ENCODE measurements at places on chromosomes 1 and 21.

DNA sequence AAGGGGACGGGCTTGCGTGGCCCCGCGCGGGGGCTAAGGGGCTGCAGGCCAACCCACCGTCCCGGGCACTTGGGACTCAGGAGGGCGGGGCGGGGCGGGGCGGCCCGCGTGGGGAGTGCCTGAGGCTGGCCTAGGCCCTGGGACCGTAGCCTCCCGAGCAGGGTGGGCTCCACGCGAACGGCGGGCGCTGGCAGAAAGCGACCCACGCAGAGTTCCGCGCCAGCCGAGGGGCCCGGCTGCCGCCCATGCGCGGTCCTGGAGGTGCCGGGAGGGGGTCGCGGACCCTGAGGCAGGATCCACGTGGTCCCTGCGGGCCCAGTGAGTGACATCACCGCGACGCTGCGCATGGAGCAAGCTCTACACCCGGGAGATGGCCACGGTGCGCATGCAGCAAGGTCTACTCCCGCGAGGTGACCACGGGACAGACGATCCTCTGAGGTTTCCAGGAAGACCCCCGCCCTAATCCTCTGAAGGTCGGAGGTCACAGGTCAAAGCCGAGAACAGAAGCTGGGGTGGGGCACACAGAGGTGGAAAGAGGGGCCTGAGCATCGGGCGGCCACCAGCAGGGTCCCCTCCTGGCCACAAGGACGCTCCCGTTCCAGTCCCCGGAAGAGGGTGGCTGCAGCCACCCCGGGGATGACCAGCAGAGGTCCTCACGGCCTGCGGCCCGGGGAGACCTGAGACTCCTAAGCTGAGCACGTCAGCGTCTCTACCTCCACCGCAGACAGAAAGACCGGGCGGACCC, 13.5 kb upstream of the SLC19A1 start:
- peak; percentile 50 for DNase-seq

DNA sequence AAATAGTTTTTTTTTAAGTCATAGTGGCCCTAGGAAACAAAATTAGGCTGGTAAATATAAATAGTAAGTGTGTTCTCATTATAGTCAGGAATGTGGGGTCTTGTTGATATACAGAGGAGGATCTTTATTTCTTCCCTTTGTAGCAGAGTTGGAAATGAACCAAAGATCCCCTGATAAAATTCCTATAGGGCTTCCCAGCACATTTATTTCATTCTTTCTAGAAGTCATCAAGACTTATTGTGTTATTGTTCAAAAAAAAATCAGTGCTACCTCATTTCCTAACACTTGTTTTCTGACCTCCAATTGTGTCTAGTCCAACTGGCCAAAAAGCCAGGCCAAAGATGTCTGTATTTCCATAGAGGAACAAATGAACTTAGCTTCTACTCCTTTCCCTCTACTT, 7.6 kb upstream of the PLEKHO1 start:
- no peak for DNase-seq

- no peak for DNase-seq
These were observed 752.1 kb downstream of the NCAM2 start for GRCh38 chr21:21750124-21750825.

DNA sequence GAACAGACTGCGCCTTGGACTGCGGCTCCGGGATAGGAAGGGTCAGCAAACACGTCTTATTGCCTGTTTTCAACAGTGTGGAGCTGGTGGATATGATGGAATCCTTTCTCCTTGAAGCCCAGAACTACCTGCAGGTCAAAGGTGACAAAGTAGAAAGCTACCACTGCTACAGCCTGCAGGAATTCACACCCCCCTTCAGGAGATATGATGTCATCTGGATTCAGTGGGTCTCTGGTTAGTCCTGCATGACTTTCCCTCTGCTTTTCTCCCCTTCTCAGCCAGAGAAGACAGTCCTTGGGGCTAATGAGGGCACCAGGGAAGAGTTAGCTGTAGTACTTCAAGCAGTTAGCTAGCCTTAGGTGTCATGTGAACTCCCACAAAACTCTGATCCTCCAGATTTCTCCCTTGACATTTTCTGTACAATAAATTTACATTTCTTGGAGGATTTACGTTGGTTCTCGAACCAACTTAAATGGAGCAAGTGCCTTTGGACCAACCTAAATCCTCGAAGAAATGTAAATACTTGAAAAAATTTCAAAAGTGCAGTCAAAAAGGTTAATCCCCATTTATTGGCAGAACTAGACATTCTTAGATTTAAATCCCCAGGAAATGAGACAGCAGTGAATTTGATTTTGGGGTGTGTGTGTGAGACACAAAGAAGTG, 20.9 kb downstream of the NTMT2 start:
- no peak for DNase-seq

DNA sequence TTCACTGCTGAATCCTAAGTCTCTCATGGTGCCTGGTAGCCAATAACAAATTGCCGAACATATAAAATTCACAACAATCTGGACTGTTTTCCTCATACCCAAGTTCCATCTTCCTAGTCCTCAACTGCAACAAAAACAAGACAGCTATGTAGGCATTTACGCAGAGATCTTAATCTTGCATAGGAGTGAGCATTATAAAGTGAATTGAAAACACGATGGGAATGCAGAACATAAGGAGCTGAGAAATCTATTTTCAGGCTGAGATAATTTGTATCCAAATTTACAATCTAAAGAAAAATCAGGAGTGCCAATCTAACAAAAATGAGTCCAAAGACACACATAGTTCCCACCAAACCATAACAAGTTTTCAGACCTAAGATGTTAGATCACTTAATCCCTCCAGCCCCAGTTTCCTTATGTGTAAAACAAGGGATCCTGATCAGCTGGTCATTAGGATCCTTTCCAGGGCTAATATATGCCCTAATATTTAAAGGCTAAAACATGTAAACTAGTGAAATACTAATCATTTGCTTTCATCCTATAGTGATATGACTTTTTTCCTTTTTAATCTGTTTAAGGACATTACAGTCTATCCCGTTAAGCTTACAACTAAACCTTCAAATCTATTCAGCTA, 1.9 kb downstream of the SLC16A1 start:
- peak; percentile 52 for DNase-seq

DNA sequence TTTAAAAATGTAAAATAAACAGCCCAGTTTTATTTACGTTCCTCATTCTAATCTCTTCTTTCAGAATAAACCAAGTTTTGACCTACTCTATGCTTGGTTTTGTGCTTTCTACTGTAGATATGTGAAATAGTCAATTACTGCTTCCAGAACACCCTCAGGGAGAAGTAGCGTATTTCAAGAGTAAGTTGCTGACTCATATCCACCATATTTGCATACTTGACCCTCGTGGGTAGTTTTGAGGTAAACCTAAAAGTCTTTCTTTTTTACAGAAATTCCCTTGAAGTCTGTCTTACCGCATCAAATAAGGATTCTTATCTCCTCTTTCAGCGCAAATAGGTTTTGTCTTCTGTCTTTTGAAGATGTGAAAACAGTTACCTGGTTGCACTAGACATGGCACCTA, 1.4 kb upstream of the OR2L3 start:
- DNase-seq: no peak

- peak; percentile 78 for DNase-seq
These were observed 10.7 kb upstream of the COL16A1 start for GRCh38 chr1:31714442-31715086.

DNA sequence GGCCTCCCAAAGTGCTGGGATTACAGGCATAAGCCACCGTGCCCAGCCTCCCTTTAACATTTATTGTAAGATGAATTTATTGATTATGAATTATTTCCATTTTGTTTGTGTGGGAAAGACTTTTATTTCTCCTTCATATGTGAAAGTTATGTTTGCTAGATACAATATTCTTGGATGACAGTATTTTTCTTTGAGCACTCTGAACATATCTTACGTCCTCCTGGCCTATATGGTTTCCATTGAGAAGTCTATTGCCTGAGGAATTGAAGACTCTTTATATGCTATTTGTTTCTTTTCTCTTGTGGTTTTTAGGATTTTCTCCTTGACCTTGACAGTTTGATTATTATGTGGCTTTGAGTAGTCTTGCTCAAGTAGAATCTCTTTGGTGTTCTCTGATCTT, 26.8 kb upstream of the HLX start:
- DNase-seq: no peak

DNA sequence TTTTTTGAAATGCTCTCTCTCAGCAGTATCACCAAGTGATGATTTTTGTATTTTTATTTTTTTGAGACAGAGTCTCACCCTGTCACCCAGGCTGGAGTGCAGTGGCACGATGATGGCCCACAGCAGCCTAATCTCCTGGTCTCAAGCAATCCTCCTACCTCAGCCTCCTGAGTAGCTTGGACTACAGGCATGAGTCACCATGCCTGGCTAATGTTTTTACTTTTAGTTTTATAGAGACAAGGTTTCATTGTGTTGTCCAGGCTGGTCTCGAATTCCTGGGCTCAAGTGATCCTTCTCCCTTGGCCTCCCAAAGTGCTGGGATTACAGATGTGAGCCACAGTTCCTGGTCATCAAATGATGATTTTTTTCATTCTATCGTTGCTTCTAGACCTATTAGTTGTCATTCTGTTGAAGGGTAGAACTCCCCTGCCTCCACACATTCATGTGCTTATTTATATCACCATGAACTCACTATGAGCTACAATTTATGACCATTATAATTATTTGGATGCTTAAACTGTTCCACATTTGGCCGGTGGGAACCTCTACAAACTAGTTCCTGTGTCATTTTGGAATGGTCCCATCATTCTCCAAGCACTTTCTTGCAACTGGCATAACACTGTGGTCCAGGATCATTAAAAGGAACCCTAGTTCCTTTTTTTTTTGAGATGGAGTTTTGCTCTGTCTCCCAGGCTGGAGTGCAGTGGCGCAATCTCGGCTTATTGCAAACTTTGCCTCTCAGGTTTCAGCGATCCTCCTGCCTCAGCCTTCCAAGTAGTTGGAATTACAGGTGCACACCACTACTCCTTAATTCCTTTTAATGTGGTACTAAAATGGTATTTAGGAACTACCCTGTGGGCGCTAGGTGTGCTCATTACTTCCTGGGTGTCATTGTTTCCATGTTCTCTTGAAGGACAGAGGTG, 20.2 kb upstream of the TOR3A start:
- no peak for DNase-seq

DNA sequence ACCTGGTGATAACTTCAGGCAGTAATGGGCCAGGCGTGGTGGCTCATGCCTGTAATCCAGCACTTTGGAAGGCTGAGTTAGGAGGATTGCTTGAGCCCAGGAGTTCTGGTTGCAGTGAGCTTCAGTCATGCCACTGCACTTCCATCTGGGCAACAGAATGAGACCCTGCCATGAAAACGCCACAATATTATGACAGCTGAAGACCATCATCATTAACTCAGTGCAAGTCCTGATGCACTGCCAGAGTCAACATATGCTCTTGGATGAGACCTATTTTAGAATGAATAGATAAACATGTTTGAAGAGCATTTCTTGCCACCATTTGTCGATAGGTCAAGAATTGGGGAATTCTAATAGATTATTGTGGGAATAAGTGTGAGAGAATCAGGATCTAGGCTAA, 26.4 kb downstream of the HENMT1 start:
- DNase-seq: no peak

DNA sequence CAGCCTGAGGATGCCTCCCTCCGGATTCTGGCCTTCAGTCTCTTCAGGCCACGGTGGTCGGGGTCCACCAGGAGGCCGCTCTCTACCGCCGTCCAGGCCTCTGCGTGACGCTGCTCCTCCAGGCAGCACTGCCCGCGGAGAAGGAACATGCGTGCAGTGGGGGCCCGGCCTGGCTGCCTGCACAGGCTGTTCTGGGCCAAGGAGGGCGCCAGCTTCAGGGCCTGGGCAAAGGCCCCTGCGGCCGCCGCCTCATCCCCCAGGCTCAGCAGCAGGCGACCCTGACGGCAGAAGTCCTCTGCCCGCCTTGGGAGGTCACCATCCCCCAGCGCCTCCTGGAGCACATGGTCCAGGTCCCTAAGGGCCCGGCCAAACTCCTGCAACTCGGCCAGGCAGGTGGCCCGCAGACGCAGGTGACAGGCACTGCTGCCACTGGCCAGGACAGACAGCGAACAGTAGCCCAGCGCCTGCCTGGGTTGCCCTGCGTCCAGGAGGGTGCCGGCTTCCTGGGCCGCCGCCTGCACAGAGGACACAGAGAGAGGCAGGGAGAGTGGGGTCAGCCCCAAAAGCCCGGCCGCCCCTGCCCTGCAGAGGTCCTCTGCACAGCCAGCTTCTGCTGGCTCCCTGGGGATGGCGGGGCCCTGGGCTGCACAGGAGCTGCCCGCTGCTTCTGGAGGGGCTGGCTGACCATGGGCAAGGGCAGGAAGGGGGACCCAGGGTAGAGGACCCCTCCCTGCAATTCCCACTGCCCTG, 8.7 kb upstream of the MMEL1 start:
- DNase-seq: no peak

DNA sequence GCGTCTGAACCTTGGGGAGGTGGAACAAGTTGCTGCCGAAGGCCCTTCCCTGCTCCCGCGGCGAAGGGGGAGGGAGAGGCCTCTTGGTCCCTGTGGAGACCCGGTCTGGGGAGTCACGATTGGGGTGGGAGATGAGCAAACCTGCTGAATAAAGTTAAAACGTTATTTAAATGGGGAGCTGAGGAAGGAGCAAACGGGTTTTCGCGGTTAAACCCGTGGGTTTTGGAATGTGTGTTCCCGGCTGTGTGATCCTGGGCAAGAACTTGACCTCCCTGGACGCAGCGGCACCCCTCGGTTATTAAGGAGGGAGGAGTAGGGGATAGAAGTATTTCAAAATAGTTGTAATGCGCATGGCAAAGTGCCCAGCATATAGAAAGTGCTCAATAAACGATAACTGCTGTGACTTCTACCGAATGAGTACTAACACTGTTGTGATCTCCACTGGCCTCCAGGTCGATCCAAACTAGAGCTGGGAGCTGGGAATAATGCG, 3.4 kb downstream of the FAM110D start:
- no peak for DNase-seq

DNA sequence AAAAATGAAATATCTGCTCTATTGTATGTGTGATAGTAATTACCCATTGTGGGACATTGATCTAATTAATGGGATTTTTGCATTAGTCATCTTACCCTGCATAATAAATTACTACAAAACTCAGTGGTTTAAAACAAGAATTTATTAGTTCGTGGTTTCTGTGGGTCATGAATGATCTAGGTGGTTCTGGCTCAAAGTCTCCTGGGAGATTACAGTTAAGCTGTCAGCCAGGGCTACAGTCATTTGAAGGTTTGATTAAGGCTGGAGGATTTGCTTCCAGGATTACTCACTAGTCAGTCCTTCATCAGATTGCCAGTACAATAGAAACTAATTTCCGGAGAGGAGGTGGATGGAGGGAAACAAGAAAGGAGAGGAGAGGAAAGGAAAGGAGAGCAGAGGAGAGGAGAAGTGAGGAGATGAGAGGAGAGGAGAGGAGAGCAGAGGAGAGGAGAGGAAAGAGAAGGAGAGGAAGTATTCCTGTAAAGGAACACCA, 60.4 kb upstream of the TNFSF4 start:
- DNase-seq: peak; percentile 78

GRCh38 chr1:89641781-89642180, 8.9 kb downstream of the LRRC8C start:
- DNase-seq: peak; percentile 26

DNA sequence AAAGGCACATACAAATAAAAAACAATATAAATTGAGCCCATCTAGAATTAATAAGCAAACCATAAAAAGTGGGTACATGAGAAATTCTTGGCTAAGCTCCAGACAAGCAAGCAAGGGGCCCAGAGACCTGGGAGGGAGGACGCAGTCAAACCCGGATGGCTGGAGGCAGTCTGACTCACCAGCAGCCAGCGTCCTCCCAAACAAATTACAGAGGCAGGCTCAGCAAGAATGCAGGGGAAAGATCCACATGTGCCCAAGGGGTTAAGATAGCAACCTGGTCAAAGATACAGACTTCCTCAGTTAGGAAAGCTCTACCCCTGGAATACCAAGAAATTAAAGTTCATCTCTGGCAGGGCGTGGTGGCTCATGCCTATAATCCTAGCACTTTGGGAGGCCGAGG, 7.4 kb upstream of the TIAM1 start:
- DNase-seq: peak; percentile 80

- DNase-seq: peak; percentile 100
These were observed 779 bp upstream of the STK40 start for GRCh38 chr1:36386265-36387140.

Data from iris pigment epithelial cell (primary cell).